Stimulated activated CD4-positive, alpha-beta T cell treated with anti-CD3 and anti-CD28 coated beads, TNF-alpha, amount 100 ng/mL, for 24 hours (primary cell): ENCODE measurements at places on chromosomes 5 and 9.

DNA sequence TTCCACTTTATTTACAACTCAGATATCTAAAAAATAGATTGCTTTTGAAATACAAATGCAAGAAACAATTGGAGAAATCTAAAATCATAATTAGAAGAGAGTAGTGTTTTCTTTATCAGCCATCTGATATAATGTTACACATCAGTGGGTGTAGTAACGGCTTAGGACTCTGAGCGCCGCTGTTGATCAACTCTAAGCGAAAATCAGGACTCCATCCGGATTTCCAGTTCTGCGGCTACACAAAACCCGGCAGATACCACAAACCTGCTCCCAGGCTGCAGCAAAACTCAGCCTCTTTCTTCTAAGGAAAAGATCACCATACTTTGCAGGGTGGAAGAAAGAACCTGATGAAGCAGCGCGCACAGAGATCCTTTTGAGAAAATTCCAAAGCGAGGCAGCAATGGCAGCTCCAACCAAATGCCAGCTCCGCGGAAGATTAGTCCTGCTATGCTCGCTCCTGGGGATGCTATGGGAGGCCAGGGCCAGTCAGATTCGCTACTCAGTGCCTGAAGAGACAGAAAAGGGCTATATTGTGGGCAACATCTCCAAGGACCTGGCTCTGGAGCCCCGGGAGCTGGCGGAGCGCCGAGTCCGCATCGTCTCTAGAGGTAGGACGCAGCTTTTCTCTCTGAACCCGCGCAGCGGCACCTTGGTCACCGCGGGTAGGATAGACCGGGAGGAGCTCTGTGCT lies at the start of gene PCDHGA9:
TSS of gene PCDHGA9 (plus strand) at position 226 of the 691 bp plus-strand sequence. CDS start at position 401, 175 bp downstream.
- no peak for DNase-seq

- no peak for DNase-seq
These were observed 204.8 kb downstream of the MEF2C start for GRCh38 chr5:88677943-88678769.

DNA sequence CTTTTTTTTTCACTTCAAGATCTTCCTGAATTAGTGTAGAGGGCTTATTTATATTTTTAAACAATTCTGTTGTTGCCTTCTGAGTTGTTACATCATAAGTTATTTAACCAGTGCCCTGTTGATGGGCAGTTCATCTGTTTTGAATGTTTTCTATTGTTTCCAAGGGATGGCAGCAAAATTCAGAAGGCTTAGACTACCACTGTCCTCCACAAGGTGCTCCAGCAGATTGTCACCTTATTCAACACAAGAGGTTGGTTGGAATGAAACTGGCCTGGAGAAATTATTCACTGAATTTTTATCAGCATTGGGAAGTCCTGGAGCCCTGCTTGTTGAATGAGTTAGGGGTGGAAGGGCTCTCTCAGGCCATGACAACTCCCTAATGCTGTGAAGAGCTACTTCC lies 1.3 kb upstream of the KLHL9 start:
- DNase-seq, result no peak

- DNase-seq, result no peak
These were observed 396.4 kb downstream of the TMEM232 start for GRCh38 chr5:110329955-110330525.

DNA sequence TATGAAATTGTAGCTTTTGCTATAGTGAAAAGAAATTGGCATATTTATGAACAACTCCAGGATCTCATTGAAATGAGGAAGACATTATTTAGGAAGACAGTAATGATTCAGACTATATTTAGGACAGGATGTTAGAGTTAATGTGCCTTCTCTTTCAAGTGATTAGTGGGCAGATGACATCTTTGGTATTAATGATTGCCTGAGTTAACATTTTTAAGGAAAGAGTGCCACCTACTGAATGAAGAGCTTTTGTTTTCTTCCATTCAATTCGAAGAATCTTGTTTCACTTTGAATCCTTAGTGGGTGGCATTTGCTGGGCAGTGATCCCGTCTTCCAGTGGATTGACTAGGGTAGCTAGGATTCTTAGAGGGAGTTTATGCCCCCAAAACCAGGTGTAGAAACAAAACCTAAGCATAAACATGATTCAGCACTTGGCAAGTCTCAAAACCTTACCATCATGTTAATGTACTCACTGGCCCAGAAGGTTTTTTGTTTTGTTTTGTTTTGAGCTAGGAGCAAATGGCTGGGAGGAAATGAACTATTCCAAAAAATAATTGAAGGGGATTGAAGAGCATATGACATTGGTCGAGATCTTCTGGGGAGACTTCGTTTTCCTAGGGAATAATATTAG lies 23.2 kb downstream of the MAP3K1 start:
- DNase-seq, result no peak
